Stimulated activated CD8-positive, alpha-beta memory T cell treated with anti-CD3 and anti-CD28 coated beads, Interleukin-4, amount 100 ng/mL, for 1 hour (primary cell): ENCODE measurements at places on chromosomes 5 and 9.

- no peak for DNase-seq
Observed at GRCh38 chr5:114469372-114469771, 107.5 kb downstream of the KCNN2 start.

GRCh38 chr5:155089643-155090042 is 76.1 kb downstream of the KIF4B start:
- DNase-seq, result no peak

DNA sequence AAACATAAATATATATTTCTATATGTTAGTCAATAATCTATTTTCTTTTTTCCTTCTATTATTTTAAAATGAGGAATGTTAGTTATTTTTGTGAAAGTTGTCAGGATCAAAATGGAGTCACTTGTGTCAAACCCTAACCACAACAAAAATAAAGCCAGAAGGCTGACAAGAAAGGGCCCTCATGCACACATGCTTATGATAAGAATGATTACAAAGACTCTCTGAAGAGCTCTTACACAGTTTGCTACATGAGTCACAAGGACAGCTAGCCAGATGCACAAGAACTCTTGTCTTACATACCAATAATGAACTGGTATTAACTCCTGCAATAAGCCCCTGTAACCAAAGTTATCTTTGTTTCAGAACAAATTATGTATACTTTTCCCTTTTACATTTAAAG is 64.7 kb downstream of the GGTA1 start:
- DNase-seq, result no peak

DNA sequence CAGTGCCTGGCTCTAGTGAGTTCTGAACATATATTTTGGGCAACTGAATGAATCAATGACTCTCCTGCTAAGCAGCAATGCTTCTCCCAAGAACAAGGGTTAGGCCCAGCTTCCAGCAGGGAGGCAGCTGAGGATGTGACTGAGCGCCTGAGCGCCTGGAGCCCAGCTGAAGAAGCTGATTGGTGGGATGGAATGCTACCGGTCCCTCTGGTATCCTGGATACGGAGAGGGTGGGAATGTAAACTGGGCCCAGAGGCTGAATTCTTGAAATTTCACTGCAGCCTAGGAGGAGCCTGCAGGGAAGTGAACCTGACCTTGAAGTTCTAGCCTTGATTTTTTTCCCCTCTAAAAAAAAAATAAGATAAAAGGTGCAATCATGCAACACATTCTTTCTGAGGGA is 43.2 kb downstream of the WWC1 start:
- no peak for DNase-seq

DNA sequence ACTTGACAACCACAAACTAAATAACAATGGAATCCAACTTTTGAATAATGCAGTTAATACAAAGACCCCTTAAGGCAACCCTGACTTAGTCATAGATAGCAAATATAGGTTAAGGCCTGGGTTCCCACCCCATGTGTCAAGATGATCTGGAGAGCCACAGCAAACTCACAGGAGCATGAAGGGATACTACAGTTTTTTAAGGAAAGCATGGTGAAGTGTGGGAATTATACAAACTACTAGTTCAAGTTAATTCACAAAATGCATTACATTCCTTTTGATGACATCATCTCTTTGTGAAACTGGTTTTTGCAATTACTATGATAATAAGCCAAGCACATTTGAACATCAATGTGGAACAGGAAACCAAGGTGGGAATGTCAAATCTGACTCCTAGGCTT is 50.6 kb downstream of the LHFPL2 start:
- DNase-seq, result no peak

DNA sequence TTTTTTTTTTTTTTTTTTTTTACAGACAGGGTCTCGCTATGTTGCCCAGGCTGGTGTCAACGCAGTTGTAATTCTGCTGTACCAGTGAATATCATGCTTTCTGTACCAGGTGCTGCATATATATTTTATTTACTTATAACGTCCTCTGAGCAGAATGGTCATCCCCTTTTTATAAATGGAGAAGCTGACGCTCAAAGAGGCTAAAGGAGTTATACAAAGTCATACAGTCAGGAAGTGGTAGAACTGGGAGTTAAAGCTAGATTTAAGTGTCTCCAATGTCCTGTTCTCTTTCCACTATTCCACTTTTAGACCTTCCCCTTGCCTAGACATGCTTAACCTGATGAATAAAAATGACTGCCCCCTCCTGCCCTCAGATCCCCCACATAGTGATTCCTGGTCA is 1.2 kb upstream of the SIL1 start:
- DNase-seq, result no peak

DNA sequence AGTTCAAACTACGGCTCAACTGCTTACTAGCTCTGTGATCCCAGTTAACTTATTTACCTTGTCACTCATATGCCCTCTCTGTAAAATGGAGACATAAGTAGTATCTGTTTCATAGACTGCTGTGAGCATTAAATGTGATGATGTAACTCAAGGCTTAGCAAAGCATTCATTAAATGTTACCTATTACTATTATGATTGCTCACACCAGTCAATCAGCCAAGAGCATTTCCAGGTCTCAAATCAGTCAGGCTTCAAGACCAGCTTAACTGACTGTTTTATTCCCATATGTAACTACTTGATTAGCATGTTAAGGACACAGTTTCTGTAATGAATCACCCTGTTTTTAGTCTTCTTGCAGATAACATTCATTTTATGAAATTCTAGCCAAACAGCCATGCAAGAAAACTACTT is 413.3 kb downstream of the MLLT3 start:
- DNase-seq, result no peak

GRCh38 chr9:13437866-13438265 is 158.4 kb upstream of the MPDZ start:
- no peak for DNase-seq

DNA sequence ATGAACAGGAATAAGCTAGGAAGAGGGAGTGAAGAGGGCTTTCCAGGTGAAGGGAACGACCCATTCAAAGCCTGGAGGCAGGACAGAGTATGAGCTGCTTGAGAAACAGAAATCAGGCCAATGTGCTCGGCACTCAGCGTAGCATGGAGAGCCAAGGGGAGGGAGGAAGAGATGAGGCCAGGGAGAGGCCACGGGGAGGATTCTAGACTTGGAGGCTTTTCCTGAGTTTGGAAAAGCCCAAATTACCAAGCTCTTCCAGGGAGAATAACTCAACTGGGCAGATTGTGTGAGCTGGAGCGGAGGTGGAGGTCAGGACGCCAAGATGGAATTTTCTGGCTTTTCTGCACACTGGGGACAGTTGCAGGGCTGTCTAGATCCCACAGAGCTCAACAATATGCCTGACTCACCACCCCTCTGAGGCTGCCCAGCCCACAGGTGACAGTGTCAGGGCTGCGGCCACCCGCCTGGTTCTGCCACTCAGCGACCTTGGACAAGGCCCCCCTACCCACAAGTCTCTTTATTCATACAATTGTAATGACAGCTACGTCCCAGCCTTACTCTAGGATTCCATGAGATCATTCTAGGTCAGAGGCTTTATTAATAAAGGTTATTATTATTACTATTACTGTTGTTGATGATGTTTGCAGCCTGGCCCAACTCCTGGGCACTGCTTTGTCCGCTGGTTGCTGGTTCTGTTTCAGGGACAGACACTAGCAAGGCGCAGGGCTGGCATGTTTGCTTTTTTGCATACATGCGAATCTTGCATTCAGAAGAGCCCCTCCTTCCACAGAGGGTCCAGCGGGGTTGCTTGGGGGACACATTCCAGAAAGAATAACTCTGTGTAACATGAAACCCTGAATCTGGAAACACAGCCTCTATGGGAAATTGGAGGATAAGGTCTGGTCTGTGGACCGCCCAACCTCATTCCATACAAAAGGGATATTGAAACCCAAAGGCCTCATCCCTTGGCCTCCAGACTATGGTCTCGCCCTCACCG is 9.4 kb upstream of the LMX1B start:
- no peak for DNase-seq

DNA sequence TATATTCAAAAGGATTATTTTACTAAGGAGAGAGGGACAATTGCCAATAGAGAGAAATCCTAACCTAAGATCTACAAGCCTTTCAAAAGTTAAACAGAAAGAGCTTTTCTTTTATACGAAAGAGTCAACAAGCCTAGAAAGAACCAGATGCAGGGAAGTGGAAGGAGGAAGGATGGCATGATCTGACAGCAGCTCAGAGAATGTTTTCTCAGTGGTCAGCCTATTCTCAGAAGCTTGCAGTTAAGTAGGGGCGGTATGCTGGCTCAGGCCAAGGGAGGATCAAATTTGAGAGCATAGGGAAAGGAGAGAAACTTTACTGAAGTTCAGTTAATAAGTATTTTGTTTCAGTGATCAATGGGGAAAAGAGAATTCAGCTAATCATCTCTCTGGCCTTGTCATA is 88.0 kb upstream of the FTMT start:
- DNase-seq, result no peak
